ENCODE measurements at places on chromosomes 13 and 19.

DNA sequence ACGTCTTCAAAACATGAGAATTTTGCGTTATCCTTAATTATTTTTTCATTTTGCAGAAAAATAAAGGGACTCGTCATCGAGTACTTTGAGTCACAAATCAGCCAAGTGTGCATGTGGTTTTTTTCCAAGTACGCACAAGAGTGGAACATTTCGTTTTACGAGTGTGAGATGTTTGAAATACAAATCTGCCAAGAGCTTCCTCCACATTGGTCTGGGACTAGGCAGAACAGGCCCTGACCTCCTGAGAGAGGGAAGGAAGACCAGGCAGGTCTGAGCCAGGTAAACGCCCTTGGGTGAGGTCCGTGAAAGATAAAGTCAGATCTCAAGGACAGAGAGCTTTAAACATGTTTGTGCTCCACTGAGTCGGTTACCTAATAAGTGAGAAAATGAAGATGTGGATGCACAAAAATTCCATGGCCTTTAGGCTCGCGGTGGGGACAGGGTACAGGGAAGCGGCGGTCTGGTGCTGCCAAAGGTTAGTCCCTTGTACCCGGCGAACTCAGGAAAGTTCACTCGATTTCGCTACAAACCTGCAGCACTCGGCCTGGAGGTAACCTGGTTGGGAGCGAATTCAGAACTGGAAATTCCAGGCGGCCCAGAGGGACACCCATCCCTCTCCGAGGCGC, 473 bp upstream of the ITM2B start:
- no peak for DNase-seq

DNA sequence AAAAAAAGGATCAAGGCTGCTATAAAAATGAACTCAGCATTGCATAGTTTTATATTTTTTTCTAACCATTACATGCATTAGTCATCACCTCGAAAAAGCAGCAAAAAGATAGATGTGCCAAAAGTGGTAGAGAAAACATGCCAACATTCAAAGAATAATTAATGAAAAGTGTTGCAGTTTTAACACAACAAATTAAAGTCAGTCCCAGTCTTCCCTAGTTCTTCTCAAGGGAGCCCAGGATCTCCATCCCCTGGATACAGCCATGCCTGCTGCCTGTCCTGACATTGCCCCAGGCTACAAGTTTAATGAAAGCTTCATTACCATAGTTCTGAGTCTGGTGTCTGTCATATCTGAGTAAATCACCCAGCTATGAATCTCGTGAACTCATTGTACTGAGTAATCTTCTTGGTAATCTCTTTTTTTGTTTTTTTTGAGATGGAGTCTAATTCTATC, 116.6 kb upstream of the KLF12 start:
- DNase-seq: no peak

DNA sequence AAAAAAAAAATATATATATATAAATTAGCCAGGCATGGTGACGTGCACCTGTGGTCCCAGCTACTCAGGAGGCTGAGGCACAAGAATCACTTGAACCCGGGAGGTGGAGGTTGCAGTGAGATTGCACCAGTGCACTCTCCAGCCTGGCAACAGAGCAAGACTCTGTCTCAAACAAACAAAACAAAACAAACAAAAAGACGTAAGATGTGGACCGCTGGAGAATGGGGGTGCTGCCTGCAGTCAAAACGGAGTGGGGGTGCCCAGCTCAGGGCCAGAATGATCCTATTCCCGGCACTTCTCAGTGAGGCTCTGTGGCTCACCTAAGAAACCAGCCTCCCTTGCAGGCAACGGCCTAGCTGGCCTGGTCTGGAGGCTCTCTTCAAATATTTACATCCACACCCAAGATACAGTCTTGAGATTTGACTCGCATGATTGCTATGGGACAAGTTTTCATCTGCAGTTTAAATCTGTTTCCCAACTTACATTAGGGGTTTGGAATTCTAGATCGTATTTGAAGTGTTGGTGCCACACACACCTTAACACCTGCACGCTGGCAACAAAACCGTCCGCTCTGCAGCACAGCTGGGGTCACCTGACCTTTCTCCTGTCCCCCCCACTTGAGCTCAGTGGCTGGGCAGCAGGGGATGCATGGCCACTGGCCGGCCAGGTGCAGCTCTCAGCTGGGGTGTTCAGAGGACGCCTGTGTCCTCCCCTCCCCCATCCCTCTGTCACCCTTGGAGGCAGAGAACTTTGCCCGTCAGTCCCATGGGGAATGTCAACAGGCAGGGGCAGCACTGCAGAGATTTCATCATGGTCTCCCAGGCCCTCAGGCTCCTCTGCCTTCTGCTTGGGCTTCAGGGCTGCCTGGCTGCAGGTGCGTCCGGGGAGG, at the start of gene F7:
TSS of gene F7 (plus strand) at position 760 of the 889 bp plus-strand sequence. CDS start at position 811, 51 bp downstream.
- DNase-seq: no peak

DNA sequence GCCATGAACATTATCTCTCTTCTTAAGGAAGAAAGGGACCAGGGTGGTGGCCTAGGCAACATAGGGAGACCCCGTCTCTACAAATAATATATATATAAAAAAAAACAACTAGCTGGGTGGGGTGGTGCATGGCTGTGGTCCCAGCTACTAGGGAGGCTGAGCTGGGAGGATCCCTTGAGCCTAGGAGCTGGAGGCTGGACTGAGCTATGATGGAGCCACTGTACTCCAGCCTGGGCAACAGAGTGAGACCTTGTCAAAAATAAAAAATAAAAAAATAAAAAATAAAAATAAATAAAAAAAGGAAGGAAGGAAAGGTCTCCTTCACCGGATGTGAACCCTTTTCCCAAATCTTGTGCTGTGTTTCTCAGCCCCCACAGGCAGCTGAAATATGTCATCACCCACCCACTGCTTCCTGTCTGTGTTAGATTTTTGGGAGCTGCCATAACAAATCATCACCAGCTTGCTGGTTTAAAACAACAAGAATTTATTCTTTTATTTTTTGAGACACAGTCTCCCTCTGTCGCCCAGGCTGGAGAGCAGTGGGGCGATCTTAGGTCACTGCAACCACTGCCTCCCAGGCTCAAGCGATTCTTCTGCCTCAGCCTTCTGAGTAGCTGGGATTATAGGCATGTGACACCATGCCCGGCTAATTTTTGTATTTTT, 9.5 kb upstream of the TSPAN16 start:
- no peak for DNase-seq

DNA sequence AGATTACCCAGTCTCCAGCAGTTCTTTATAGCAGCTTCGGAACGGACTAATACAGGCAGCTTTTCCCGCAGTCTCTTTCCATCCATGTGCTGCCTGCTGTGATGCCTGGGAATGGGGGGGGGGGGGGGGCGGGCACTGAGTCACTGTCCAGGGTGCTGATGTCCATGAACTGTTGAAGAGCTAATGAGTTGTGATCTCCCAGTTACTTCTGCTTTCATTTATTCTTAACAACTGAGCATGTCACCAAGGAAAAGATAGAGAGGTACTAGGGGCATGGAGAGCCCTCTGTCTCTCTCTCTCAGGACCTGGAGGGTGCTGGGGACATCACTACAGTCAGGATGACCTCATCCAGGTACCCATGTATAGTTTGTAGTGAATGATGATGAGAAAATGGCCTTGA, 20.3 kb upstream of the CEACAM1 start:
- no peak for DNase-seq

DNA sequence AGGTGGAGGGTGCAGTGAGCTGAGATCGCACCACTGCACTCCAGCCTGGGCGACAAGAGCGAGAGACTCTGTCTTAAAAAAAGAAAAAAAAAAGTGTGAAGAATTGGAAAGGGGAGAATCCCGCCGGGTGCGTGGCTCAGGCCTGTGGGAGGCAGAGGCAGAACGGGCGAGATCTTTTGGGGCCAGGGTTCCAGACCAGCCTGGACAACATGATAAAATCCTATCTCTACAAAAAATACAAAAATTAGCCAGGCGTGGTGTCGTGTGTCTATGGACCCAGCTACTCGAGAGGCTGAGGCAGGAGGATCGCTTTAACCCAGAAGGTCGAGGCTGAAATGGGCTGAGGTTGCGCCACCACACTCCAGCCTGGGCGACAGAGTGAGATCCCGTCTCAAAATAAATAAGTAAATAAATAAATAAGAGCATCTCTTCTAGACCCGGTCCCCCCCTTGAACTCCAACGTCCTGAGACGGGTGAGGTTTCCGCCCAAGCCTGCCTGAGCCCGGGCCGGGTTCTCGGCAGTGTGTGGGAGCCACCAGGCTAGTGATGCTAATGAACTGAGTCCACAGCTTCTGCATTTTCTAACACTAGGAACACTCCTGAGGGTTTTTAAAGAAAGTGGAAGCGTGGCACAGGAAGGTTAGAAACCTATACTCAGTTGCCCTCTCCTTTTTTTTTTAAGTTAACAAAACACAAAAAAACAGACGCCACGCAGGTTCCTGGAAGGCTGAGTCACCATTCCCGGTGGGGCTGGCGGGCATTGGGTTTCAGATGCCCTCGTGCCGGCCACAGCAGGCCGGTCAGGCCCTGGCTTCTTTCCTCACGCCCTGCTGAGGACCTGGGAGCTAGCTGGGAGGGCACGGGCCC, 22.0 kb downstream of the GPX4 start:
- DNase-seq: no peak

- no peak for DNase-seq
Measured at GRCh38 chr13:37701972-37702371, 103.4 kb upstream of the POSTN start.

GRCh38 chr19:23554548-23554947, 132.5 kb downstream of the ZNF675 start:
- DNase-seq: no peak

GRCh38 chr19:4386041-4386782, 14.1 kb downstream of the SH3GL1 start:
- no peak for DNase-seq

All from cardiac septum (tissue), 1 donor.